ENCODE measurements at places on chromosomes 13 and 19. TPM values are rescaled to one million over a fixed set of nuclear protein-coding genes. Genes with fewer than 3 reads are reported as not detected.

DNA sequence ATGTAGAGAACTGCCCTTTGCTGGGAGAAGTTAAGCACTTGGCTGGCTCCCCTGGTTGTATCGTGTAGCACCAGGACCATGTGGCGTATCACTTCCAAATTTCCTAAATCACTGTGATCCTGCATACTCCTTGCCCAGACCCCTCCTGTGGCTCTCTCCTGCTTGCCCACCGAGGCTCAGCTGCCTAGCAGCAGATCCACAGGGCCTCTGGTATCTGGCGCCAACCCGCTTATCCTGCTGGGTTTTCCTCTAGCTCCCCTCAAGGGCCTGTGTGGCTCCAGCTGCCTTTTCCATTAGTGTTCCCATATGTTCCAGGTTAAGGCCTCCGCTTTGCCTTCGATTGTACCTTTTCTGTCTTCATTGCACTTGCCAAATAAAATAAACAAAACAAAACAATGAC, 16.5 kb downstream of the LRCH1 start:
- DNase-seq: no peak

Gene KCTD12
- total RNA-seq: 32.5 TPM

- peak; percentile 72 for DNase-seq
Observed at GRCh38 chr19:12647490-12648071, 19.0 kb downstream of the MAN2B1 start.

Gene HSH2D
- 1.1 TPM for total RNA-seq

DNA sequence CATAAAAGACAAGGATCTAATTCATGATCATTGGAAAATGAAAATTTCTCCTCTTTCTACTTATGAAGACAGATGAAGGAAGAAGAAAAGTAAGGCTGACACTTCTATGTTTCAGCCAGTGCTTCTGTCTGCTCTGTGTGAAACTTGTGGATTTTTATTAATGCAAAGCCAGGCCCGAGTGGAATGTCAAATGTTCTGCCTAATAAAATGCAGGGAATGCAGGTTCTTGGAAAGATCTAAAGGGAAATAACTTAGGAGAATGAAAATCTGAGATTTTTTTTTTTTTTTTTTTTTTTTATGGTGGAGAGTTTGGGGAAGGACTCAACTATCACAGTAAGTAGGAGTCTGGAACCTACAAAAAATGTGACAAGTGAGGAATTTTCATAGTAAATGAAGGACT, 1732.3 kb upstream of the SLC10A2 start:
- DNase-seq: no peak

GRCh38 chr19:18208098-18208951, 4.5 kb upstream of the RAB3A start:
- peak; percentile 54 for DNase-seq

GRCh38 chr19:38709671-38710415, 34.4 kb downstream of the CAPN12 start:
- DNase-seq: no peak

Gene UNC13A
- total RNA-seq: 0.03 TPM

Gene CLEC17A
- total RNA-seq: not detected

Gene ACER1
- not detected for total RNA-seq

Gene IGFL3
- not detected for total RNA-seq

DNA sequence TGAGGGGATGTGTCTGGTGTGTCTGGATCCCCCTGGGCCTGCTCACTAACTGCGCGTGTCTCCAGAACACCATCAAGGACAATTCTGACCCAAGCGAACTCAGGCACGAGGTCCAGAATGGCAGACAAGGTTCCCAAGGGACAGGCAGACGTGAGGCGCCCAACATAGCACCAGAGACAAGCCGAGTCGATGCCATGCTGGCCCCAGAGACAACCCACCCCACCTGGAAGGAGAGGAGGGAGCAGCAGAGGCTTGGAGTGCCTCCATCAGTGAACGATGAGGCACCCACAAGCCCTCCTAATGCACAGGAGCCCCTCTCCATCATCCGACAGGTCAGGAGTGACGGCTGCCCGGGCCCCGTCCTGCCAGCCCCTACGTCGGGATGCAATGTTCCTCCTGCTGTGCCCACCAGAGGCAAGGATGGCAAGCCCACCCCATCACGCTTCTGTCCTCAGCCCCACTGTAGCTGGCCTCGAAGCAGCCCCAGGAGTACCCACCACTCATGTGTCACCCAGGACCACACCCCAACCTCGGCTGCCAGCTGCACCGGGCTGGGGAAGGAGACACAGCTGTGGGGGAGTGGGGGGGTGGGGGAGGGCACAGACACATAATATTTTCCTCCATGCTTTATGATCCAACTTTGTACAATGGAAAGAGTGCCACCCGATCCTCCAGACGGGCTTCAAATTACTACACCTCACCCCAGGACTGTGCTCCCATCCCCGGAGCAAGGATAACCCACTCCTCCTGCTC, 11.8 kb downstream of the AP3D1 start:
- DNase-seq: no peak

Gene ZMYM2
- total RNA-seq: 52.0 TPM

- no peak for DNase-seq
Observed at GRCh38 chr19:55855160-55855559, 18.8 kb downstream of the NLRP4 start.

DNA sequence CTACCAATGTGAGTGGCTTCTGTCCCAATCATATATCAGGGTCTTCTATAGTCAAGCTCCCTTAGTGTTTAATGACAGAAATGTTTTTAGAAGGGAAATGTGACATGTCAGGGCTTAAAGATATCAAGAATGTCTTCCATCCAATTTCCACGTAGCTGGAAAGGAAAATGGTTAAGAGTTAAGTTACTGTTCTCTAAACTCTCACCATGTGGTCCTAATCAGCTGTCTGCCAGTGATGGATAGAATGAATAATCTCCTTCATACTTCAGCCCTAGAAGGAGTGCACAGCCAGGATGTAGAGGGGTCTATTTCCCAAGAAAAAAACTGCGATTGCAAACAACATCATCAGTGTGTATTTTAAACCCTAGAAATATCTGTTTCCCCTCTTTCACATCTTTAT, 36.3 kb downstream of the FLT1 start:
- DNase-seq: no peak

Gene CDX2
- not detected for total RNA-seq

GRCh38 chr13:40116008-40116407, 460.5 kb downstream of the COG6 start:
- DNase-seq: peak; percentile 61

GRCh38 chr13:59000770-59001169, 1163.0 kb downstream of the DIAPH3 start:
- DNase-seq: no peak

DNA sequence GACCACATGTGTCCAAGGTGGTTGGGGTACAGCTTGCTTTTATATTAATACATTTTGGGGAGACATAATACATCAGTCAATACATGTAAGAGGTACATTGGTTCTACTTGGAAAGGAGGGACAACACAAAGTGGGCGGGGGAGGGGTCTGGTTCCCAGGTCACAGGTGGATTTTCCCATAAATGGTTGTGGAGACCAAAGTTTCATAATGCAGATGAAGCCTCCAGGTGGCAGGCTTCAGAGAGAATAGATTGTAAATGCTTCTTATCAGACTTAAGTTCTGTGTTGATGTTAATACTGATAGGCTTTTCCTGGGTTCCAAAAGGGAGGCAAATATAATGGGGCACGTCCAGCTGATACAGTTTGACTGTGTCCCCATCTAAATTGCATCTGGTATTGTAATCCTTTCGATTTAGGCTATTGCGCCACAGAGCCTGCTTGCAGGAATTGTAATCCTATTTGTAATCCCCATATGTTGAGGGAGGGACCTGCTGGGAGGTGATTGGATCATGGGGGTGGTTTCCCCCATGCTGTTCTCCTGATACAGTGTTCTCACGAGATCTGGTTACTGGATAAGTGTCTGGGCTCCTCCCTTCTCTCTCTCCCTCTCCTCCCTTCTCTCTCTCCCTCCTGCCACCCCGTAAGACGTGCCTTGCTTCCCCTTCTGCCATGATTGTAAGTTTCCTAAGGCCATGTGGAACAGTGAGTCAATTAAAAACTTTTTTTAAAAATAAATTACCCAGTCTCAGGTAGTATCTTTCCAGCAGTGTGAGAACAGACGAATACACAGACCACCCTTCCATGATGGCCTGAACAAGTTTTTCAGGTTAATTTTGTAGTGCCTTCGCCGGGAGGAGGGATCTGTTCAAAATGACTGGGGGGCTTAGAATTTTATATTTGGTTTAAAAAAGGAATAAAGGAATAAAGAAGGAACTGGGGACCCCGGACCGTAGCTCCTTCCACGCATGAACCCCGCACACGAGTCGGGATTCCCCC, 44.9 kb downstream of the ZNF823 start:
- no peak for DNase-seq

DNA sequence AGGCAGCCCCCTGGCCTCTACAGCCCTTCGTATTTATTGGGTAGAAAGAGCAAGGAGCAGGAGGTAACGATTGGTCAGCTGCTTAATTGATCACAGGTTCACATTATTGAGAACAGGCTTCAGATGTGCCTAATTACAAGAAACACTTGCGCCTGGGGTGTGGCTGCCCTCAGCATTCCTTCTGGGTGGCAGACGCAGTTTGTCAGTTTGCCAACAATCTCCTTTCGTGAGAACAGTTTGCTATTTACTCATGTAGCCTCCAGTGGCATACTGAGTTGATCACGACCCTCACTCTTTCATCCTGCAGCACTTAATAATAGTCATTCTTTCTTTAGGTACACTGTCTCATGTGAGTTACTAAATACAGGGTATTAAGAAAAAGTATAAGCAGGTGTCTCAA, 985.6 kb downstream of the SLITRK5 start:
- no peak for DNase-seq

DNA sequence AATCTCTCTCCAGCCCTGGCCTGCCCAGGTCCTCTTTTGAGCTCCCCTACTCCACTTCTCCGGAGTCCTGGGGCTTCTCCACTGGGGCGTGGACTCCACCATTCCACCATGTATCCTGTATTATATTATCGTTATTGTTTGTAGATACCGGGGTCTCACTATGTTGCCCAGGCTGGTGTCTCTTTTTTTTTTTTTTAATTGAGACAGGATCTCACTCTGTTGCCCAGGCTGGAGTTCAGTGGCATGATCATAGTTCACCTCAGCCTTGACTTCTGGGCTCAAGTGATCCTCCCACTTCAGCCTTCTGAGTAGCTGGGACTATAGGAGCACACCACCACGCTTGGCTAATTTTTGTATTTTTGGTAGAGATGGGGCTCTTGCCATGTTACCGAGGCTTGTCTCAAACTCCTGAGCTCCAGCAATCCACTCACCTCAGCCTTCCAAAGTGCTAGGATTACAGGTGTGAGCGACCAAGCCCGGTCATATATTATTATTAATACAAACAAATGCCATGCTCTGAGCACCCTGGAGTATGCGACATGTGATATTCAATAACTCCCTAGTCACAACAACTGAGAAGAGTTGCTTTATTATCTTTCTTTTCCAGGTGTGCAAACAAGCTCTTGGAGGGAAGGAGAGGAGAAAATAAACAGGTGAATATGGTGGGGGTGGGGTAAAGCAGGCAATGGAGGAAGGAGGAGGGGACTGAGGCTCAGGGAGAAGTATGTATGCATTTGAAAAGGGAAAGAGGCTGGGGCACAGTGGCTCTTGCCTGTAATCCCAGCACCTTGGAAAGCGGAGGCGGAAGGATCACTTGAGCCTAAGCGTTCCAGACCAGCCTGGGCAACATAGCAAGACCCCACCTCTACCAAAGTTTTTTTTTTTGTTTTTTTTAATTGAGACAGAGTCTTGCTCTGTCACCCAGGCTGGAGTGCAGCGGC, 2.8 kb upstream of the CERS4 start:
- no peak for DNase-seq

DNA sequence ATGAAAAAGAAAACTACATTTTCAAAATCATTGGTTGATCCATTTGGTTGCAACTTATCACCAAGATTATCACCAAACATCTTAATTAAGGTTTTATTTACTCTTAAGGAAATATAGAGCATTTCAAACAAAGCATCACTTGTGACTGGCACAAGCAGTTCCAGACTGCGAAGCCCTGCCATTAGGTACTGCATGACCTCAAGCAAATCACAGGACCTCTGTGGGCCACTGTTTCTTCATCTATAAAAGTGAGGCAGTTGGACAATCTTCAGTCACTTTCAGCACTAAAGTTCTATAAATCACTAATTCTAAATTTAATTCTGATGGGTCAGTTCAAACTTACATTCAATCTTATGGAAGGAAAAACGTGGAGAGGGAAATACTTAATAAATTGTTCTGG, 2.0 kb downstream of the ELF1 start:
- DNase-seq: no peak

GRCh38 chr13:57634839-57635165, 3.3 kb downstream of the PCDH17 start:
- peak; percentile 20 for DNase-seq

DNA sequence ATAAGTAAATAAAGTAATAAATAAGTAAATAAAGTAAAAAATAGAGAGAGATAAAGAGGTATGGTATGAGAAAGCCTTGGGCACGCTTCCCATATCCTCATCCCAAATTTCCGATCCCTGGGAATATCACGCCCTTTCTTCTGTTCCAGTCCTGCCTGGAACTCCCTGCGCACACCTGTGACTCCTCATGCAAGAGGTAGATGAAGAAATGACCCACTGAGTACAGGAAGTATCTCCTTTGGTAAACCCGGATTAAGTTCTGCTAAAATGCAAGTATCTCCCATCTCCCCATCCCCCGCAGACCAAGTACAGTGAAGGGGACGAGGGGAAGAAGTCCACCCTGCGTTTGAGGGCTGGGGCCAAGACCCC, 399 bp upstream of the ZNF136 start:
- DNase-seq: no peak

GRCh38 chr19:16825312-16826052, 3.7 kb upstream of the SIN3B start:
- peak; percentile 50 for DNase-seq

GRCh38 chr13:22455036-22455435, 725.7 kb upstream of the SGCG start:
- DNase-seq: no peak

DNA sequence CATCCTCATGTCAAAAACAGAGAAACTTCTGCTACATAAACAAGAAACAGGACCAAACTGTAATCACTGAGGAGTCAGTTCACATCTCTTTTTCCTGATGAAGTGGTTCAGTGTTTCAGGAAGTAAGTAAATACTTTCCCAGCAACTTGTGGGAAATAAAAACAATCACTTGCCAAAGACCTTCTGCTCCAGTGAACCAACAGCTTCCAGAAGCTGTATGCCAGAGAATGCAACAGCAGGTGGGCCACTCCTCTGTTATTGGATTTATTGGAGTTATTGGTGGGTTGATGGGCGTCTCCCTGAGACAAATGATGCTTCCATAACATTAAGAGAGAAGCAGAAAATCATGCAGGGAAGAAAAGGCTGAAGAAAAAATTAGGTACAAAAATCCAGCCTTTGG, 9.9 kb downstream of the SLC6A16 start:
- DNase-seq: no peak

Measured in heart right ventricle (tissue), 16 donors.